Stimulated activated CD4-positive, alpha-beta T cell treated with anti-CD3 and anti-CD28 coated beads, TNF-alpha, amount 100 ng/mL, for 24 hours (primary cell): ENCODE measurements at places on chromosomes 1 and 21.

GRCh38 chr1:21946836-21947587 is 9.9 kb upstream of the HSPG2 start:
- no peak for DNase-seq

- DNase-seq: no peak
Measured at GRCh38 chr1:30194741-30195423, 528.5 kb downstream of the MATN1 start.

GRCh38 chr1:23403038-23403336 is 21.6 kb downstream of the TCEA3 start:
- DNase-seq: no peak

DNA sequence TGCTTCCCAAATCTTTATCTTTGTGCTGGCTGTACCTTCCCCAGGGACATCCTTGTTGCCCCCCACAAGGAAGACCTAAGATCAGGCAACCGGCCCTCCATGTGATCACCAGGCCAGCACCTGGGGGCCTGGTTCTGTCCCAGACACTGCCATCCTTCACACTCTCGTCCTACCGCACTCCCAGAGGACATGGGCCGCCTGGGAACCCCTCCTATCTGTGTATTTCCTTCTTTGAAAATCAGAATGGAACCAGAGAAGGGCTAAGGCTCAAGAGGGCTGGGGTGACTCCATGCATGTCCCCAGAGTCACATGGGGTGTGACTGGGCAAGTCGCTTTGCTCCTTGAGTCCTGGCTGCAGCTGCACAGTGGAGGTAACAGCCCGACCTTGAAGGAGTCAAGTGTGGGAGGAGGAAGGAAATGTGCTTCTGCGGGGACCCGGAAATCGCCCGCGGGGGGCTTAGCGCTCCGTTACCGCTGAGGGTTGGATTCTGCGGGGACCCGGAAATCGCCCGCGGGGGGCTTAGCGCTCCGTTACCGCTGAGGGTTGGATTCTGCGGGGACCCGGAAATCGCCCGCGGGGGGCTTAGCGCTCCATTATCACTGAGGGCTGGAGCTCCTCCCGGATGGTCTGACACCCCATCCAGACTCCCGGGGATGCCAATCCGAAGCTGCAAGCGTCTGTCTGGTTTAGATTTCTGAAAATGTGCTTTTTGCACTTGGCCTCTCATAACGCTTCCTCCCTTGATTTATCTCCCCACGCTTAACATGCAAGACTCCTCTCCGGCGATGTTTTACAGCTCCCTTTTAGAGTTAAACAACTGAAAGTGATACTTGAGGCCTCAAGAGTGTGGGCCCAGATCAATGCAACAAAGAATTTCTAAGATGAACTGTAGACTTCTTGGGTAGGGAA is 278.9 kb downstream of the NPHP4 start:
- DNase-seq: no peak
